ENCODE measurements at places on chromosomes 4 and X.

DNA sequence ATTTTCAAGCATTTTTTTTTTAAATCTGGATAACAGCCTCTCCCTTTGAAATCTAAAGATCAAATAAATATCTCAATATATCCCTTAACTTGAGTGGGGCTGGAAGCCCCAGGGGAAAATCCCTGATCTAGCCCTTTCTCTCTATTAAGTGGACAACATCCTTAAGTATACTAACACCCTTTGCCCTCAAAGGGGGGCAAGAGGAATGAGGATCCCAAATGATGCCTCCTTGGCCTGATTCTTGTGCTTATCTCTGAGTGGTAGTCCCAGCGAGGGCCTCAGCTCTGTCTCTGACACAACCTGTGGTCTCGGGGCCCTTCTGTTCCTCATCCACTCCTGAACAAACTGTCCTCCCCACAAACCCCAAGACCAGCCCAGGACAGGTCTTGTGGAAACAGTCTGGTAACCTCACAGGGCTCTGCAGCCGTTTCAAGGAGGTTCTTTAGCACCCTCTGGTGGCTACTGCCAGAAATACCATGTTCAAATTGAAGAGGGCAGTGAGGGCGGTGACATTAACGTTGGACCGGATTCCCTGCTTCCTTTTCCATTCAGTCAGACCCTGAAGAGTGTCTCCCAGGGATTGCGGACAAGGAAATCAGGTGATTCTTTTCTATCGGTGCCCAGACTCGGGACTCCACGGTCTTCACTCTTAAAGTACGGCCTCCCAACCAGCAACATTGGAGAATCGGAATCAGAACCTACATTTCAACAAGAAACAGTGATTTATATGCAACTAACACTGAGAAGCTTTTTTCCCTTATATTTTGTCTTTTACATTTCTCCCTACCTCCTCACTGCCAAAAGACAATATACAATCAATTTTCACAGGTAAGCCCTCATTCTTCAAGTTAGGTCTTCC lies 13.0 kb downstream of the CXCL13 start:
- peak; percentile 29 for DNase-seq

DNA sequence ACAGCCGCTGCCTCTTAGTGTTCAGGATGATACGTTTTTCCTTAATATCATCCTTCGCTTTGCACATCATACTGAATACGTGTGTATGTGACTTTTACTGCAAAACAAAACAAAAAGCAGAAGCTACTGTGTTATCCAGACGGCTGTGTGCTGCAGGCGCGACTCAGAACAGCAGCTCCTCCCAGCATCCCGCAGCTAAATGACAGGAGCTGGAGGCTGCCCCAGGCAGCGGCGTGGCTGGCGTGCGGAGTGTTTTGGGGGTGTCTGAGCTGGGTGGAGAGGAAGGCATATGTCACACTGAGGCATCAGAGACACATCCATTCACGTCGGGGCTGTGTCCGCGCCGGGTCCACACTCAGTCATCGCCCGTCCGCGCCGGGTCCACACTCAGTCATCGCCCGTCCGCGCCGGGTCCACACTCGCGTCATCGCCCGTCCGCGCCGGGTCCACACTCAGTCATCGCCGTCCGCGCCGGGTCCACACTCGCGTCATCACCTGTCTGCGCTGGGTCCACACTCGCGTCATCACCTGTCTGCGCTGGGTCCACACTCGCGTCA lies 16.6 kb downstream of the PCGF3 start:
- no peak for DNase-seq

- DNase-seq = no peak
These were observed 175.6 kb upstream of the MAGEB2 start for GRCh38 chrX:30039768-30040167.

GRCh38 chrX:118665204-118665603 lies 62.2 kb upstream of the IL13RA1 start:
- DNase-seq = no peak

DNA sequence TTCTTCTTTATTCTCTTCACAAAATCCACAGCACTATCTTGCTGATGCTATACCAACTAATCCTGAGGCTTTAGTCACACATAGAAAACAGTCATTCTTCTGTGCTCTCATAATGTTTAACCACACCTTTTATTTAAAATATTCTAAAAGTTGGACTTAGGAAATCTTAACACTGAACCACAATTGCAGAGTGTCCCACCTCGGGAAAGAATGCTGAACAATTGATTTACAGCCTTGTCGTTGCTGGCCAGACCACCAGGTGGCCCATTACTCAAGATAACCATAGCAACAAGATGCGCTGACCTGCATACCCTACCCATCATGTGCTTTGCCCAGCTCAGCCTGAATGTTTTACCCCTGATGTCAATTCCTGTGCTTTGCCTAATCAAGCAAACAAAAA lies 100.8 kb downstream of the ARSJ start:
- DNase-seq = no peak

DNA sequence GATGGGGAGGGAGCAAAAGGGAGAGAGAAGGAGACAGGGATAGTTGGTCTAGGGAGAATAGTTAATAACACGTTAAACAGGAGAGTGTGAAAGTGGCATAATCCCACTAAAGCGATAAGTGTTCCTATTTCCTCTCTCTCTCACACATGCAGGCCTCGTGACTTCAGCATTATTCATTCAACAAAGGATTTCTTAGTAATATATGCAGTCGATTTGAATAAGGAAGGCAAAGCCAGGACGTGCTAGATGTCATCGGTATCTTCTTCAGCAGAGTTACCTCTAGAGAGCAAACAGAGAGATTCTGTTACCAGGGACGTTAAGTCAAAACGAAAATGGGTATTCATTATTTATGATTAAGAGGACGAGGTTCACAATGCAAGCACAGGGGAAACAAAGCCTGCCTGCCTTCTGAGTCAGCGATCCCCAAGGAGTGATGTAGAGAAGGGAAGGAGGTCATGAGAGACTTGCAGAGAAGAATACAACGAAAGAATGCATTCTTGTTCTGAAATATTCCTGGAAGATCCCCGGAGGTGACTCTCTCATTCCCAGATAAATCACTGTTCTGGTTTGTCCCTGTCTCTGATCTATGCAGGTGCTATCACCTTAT lies 1048.4 kb downstream of the NLGN4X start:
- DNase-seq = no peak

DNA sequence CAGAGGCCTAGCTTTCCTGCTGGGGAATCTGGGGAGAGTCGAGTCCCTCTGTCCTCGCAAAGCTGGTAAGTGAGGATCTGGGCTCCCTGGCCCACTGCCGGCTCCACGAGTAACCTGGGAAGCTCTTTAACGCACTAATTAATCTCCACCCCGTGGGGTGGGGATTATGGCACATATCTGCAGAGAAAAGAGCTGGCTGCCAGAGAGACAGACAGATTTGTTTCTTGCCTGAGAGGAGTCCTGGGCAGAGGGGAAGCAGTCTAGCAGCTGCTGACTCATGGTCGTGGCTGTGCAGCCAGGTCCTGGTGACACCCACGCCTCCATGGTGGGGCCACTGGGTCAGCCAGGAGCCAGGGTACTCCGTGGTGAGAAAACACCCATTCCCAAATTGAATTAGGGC lies 14.0 kb downstream of the SORCS2 start:
- no peak for DNase-seq

- no peak for DNase-seq
These were observed 168.9 kb downstream of the GPAT3 start for GRCh38 chr4:83704786-83705185.

- DNase-seq = no peak
These were observed 15.1 kb downstream of the CSF2RA start for GRCh38 chrX:1283741-1284140.

GRCh38 chr4:2411786-2412510 lies 6.5 kb downstream of the ZFYVE28 start:
- peak; percentile 9 for DNase-seq

GRCh38 chr4:115126491-115126890 lies 13.1 kb upstream of the NDST4 start:
- no peak for DNase-seq
